Mesothelial cell of epicardium (in vitro differentiated cells): ENCODE measurements at places on chromosomes 1 and 21. TPM values are rescaled to one million over a fixed set of nuclear protein-coding genes. Genes with fewer than 3 reads are reported as not detected.

- no peak overlapping the region for H3K4me3 ChIP-seq
- H3K27me3 ChIP-seq = no peaks in the 10 kb centered on the region
- peaks cover 35% of the 10 kb centered on the region for H3K4me1 ChIP-seq
Measured at GRCh38 chr1:1360506-1361169, 2.3 kb upstream of the MXRA8 start.

GRCh38 chr1:232020352-232020751 lies 393.8 kb downstream of the DISC1 start:
- no peak overlapping the region for H3K27ac ChIP-seq
- DNase-seq = no peak
- no peaks in the 10 kb centered on the region for H3K36me3 ChIP-seq
- H3K27me3 ChIP-seq = peaks cover 5% of the 10 kb centered on the region
- no peak overlapping the region for H3K4me3 ChIP-seq

DNA sequence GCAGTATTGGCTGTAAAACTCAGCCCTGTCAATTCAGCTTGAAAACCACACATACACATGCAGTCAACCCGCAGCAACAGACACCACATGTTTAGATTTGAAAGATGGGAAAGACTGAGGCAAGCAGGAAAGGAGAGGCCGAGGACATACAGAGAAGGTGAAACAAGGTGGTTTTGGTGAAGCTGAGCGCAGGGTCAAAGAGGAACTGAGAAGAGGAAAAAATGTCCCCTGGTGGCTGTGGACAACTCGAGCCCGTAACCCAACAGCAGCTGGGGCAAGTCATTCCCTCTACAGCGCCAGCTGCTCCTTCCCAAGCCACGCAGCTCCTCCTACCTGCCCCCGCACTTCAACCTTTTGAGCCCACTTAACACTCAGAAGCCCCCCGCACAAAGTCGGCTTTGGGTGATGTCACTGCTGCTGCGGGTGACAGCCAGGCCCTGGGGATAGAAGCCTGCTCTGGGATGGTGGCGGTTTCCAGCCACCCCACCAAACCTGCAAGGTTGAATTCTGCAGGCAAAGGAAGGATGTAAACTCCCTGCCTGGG lies 63.0 kb downstream of the KCNN3 start:
- no peak for DNase-seq
- H3K36me3 ChIP-seq = no peaks in the 10 kb centered on the region
- H3K27ac ChIP-seq = no peak overlapping the region
- no peak overlapping the region for H3K4me3 ChIP-seq
- peaks cover 9% of the 10 kb centered on the region for H3K4me1 ChIP-seq

DNA sequence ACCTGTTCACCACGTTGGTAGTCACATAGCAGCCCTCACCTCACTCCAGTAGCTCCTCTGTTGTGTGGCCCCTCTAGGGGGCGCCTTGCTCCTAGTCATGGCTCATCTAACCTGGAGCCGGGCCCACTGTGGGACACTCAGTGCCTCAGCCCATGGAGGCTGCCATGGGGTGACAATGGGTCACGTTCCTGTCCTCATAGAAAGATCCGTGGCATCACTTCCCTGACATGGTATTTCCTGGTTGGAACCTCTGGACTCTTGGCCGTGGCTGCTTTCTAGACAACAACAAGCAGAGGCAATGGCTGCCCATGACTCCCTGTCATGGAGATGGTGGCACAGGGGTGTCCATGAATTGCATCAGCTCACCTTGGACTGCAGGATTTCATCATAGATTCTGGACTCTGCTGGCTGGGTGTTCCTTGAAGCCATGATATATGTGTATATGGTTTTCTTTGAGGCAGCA lies 27.5 kb upstream of the SLAMF6 start:
- no peak overlapping the region for H3K4me3 ChIP-seq
- DNase-seq = no peak
- no peak overlapping the region for H3K27ac ChIP-seq
- peaks cover 2% of the 10 kb centered on the region for H3K4me1 ChIP-seq
- peaks cover 23% of the 10 kb centered on the region for H3K27me3 ChIP-seq

- DNase-seq = no peak
- no peak overlapping the region for H3K4me3 ChIP-seq
- H3K36me3 ChIP-seq = peaks cover 6% of the 10 kb centered on the region
- H3K27me3 ChIP-seq = no peaks in the 10 kb centered on the region
- no peak overlapping the region for H3K27ac ChIP-seq
Measured at GRCh38 chr21:44793592-44794374, 7.8 kb downstream of the UBE2G2 start.

GRCh38 chr1:25566730-25567341 lies 23.4 kb downstream of the LDLRAP1 start:
- H3K4me1 ChIP-seq = peaks cover 45% of the 10 kb centered on the region
- no peaks in the 10 kb centered on the region for H3K36me3 ChIP-seq
- H3K4me3 ChIP-seq = no peak overlapping the region

DNA sequence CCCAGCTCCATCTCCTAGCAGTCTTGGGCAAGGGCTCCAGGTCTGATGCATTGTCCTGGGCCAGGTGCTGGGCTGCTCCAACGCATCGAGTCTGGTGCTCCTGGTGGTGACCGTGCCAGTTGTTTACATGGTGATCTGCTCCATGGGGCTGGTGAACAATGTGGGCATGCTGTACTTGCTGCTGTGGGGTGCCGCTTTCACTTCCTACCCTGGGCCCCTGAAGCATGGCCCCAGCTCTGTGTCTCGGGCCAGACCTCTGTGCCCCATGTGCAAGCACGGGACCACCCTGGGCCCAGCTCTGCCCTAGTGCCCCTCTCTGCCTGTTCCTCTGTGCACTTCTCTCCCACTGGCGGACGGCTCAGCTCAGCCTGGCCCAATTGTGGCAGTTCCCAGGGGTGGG lies 119.4 kb downstream of the MAST2 start:
- H3K36me3 ChIP-seq = peaks cover 4% of the 10 kb centered on the region
- no peak for DNase-seq

Gene ENAH
- total RNA-seq = 137 to 144 TPM (median 140 TPM) in 3 replicates

Gene CLCC1
- total RNA-seq = 38.8 to 44.5 TPM (median 43.0 TPM) in 3 replicates

Gene ARHGEF10L
- total RNA-seq = 31.3 to 33.1 TPM (median 32.6 TPM) in 3 replicates

Gene OR2M3
- not detected in 3 replicates for total RNA-seq

Gene VSIG8
- not detected in 3 replicates for total RNA-seq
